NCI-H526 treated with DMSO at 0.1 percent for 48 hours (cell line): ENCODE measurements at places on chromosomes 1 and 21.

DNA sequence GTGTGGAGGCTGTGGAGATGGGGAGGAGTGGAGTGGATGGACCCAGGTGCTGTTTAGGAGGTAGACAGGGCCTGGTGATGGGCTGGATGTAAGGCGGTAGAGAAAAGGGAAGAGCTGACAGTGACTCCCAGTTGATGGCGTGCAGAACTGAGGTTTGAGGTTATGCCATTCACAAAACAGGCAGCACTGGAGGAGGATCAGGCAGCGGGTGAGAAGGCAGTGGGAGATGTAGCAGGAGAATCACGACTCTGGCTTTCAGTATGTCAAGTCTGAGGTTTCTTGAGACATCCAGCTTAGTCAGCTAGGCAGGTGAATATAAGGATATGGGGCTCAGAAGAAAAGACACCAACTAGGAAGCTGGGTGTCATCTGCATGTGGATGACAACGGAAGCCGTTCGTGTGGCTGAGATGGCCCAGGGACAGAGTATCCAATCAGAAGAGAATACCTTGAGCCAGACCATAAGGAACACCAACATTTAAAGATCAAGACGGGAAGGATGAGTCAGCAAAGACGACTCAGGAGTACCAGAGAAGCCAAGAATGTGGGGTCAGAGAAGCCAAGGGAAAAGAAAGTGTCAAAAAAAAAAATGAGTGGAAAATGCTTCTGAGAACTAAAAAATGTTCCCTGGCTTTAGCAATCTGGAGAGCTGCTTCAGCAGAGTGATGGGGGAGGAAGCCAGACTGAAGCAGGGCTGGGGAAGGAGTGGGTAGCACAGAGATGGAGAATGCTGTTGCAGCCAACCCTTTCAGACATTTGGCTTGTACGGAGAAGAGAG, 15.2 kb downstream of the LRRN2 start:
- no peak for DNase-seq

DNA sequence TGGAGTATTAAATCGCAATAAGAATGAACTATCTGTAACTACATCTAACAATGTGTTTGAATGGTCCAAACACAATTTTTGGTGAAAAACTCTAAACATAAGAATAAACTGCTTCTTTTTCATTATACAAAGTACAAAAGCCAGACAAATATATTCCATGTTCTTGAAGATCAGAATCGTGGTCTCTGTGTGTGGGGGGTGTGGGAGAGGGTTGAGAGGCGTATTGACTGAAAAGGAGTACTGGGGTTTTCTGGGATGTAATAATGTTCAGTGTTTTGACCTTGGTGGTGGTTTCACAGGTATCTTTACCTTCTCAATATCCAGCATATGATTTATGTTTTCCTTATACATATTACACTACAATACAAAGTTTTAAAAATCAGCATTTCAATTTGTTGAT, 764 bp upstream of the CFH start:
- no peak for DNase-seq

GRCh38 chr21:40011371-40011770, 144.1 kb downstream of the PCP4 start:
- no peak for DNase-seq

- DNase-seq: no peak
Observed at GRCh38 chr21:38849776-38850175, 44.0 kb downstream of the ETS2 start.

GRCh38 chr1:39754906-39755504, 16.1 kb downstream of the OXCT2 start:
- DNase-seq: no peak

GRCh38 chr1:179178183-179178582, 51.3 kb downstream of the ABL2 start:
- no peak for DNase-seq

- DNase-seq: no peak
Observed at GRCh38 chr1:226875641-226876295, 5.4 kb downstream of the PSEN2 start.

DNA sequence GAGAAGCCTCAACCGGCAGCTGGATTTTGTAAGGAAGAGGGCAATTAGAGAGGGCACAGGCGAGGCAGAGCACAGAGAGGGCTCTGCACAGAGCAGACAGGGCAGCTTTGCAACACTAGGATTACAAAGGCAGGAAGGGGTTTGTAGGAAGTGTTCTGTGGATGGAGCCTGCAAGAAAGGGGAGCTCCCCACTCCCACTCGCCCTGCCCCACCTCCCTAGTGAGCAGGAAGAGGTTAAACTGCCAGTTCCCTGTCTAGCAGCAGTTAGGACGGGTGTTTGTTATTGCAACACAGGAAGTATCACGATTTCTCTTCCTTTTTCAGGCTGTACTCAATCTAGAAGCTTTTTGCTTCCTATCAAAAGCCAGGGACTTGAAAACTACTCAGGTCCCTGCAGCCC, 63.3 kb upstream of the LRRC8D start:
- no peak for DNase-seq

GRCh38 chr1:77489910-77490309, 192.5 kb downstream of the ZZZ3 start:
- DNase-seq: no peak

- DNase-seq: no peak
Observed at GRCh38 chr21:27569831-27570230, 602.9 kb upstream of the ADAMTS5 start.

GRCh38 chr1:30194741-30195423, 528.5 kb downstream of the MATN1 start:
- no peak for DNase-seq

DNA sequence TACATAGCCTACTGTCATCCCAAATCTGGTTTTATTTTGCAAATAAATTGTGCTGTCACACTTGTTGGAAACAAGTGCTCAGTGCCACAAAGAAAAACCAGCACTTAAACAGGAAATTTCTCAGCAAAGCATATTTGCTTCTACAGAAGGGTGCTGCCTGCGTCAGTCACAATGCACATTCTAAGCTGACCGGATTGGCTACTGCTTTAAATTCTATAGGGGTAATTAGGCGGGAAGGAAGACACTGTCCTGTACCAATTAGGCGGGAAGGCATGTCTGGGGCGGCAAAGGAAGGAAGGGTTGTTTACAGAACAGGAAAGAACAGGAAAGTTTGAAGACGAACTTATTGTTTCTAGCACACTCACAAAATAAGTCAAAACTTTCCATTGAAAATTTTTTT, 2.8 kb downstream of the IFI16 start:
- DNase-seq: no peak

GRCh38 chr1:151998611-151999362, 5.1 kb upstream of the S100A10 start:
- no peak for DNase-seq

- no peak for DNase-seq
Observed at GRCh38 chr1:56533197-56533596, 46.2 kb downstream of the PLPP3 start.

DNA sequence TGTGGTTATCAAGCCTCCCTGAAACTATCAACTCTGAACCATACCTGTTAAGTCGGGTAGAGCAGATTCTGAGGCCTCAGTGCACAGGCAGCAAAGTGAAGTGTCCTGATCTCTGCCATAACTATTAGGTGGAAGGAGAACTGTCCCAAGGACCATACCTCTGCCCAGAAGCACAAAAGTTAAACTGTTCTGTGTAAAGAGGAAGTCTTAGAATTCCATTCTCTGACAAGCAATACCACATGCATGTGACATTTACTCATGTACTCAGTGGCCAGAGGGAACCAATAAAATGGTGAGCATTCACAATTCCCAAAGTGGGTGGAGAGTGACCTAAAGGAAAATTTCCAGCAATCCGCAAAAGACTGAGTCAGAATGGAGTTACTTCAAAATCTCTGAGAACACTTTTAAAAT, 61.0 kb downstream of the TOR3A start:
- no peak for DNase-seq
